ENCODE measurements at places on chromosomes 3 and 15.

DNA sequence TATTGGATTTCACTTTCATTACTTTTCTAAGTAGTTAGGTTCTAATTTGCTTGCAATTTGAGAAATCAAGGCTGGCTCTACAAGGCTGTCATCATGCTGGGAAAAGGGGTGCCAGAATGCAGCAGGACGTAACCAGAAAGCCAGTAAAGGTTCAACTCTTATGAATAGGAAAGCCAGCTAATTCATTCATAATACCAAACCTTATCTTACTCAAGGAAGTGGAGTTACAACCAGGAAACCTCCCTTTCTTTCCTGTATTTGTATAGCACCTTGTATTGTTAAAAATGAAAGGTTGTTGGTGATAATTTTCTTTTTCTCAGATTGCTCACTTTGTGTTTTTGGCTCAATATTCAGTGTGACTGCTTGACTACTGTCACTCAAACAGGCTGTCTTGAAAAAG, 109.4 kb downstream of the FILIP1L start:
- DNase-seq, result no peak

DNA sequence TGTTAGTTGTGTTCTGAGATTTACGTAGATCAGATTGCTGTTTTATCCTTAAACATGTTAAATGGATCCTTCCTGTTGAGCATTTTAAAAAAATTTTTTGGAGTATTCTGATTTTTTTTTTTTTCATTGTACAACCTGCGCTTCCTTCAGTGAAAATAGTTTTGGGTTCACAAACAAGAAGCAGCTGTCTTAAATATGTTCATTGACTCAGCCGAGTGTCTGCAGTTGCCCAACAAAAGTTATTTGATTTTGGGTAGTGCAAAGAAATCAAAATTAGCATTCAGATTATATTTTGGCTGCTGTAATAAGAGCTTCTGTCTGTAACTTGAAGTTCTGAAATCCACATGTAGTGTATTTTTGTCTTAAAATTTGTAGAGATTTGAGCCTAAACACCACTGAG, 148.2 kb downstream of the BBX start:
- DNase-seq, result no peak

- DNase-seq, result no peak
Measured at GRCh38 chr3:35680866-35681650, 41.7 kb downstream of the ARPP21 start.

- no peak for DNase-seq
Measured at GRCh38 chr15:62869116-62869515, 173.4 kb upstream of the TPM1 start.

- no peak for DNase-seq
Measured at GRCh38 chr3:179432021-179432420, 19.2 kb downstream of the GNB4 start.

DNA sequence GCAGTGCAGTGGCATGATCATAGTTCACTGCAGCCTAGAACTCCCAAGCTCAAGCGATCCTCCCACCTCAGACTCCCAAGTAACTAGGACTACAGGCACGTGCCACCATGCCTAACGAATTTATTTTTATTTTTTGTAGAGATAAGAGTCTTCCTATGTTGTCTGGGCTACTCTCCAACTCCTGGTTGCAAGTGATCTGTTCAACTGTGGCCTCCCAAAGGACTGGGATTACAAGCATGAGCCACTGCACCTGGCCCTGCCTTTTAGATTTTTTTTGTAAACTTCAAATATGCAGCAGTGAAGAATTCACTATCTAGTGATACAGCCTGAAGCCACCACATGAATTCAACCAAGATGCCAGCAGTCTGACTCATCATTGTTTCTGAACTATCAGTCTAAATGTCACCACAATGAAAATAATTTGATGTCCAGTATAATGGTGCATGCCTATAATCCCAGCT, 32.7 kb downstream of the UBXN7 start:
- no peak for DNase-seq

DNA sequence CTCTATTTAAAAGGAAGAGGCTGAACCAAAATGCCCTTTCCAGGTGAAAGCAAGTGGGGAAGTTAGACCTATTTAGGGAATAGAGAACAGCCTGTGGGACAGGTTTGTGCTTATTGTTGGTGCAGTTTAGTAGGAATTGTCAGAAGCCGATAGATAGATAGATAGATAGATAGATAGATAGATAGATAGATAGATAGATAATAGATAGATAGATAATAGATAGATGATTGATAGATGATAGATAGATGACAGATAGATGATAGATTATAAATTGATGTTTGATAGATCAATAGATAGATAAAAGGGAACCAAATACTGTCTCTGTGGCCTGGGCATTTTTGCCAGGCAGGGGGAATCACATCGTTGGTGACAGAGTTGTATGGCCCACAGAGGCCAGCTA, 42.5 kb downstream of the SH3GL3 start:
- no peak for DNase-seq

GRCh38 chr15:92914768-92915221, 14.7 kb downstream of the CHD2 start:
- no peak for DNase-seq

GRCh38 chr15:49855917-49856637, 235.2 kb downstream of the DTWD1 start:
- no peak for DNase-seq

DNA sequence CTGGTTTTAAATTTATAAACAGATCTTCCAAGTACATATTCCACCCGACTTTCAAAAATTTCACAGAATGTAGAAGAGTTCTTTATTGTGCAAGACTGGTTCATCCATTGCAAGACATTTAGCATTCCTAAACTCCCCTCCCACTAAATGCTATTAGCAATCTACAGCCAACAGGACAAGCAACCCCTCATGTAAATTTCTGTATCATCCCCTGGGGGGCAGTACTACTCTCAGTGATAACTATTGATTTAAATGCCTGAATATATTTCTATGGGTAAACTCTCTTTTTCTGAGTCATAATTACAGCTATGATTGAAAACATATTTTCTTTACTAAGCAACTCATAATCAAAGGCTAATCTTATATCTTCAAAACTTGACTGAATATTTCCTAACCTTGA, 10.7 kb upstream of the SLC15A2 start:
- peak; percentile 5 for DNase-seq

GRCh38 chr3:53084310-53085001, 38.6 kb upstream of the SFMBT1 start:
- DNase-seq, result peak; percentile 44

DNA sequence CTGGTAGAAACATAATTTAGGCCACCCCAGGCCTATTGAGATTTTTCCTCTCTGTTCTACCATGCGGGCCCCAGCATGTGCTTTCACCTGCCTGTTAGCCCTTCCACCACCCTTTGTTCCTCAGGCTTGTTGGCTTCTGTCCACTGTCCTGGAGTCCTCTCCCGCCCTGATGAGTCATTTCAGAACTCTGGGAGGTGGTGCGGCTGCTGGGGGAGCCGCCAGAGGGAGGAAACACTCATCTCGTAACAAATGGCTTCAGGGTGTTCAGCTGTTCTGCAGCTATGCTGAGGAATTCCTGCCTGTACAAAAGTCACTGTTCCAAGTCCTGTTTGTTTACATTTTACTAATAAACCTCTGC, 36.3 kb downstream of the LRTM1 start:
- DNase-seq, result no peak

GRCh38 chr15:92161039-92161670, 232.5 kb upstream of the ST8SIA2 start:
- no peak for DNase-seq

- DNase-seq, result no peak
Measured at GRCh38 chr15:41836713-41837454, 1.8 kb upstream of the PLA2G4B start.

- DNase-seq, result no peak
Measured at GRCh38 chr3:69649120-69650065, 89.9 kb upstream of the MITF start.

- DNase-seq, result no peak
Measured at GRCh38 chr3:45948311-45948781, 5.1 kb downstream of the CXCR6 start.

Measured in activated CD4-positive, alpha-beta T cell treated with anti-CD3 and anti-CD28 coated beads for 36 hours (primary cell).